Fibroblast of pulmonary artery (primary cell): ENCODE measurements at places on chromosomes 11 and 22.

- DNase-seq, result peak; percentile 32
These were observed 62.6 kb downstream of the TRAF6 start for GRCh38 chr11:36447514-36447913.

DNA sequence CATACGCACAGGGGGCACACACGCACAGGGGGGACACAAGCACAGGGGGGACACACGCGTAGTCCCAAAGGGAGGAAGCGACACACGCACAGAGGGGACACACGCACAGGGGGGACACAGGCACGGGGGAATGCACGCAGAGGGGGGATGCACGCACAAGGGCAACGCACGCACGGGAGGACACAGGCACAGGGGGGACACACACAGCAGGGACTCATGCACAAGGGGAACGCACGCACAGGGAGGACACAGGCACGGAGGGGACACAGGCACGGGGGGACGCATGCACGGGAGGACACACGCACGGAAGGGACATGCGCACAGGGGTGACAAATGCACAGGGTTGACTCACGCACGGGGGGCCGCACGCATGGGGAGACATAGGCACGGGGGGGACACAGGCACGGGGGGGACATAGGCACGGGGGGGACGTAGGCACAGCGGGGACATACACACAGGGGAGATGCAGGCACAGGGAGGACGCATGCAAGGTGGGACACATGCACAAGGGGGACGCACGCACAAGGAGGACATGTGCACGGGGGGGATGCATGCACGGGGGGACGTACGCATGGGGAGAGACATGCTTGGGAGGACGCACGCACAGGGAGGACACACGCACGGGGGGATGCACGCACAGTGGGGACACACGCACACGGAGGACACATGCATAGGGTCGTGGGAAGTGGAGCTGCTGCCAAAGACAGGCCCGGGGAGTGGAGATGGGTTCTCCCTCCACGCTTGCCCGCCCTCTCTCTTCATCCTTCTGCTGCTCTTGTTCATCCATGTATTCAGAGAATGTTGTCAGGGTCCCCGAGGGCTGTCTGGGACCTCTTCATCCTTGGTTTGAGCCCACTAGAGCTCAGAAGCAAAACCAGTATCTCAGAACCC lies 41.2 kb downstream of the WNT11 start:
- no peak for DNase-seq

DNA sequence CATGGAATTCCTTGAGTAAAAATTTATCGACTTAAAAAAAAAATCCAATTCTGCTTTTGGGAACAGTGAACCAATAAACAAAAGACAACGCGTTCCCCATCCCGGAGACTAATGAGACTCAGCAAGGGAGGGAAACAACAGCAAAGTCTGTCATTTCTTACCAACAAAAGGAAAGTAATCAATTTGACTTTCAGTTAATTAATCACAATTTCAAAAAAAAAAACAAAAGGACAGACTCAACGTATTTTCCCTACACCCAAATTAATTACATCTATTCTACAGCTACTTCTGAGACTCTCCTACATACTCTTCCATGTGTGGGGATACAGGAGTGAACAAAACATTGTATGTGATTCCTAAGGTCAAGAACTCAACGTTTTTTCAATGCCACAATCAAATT lies 1.9 kb downstream of the RDX start:
- no peak for DNase-seq

- DNase-seq, result no peak
These were observed 234.4 kb downstream of the GRM5 start for GRCh38 chr11:88831303-88831890.

DNA sequence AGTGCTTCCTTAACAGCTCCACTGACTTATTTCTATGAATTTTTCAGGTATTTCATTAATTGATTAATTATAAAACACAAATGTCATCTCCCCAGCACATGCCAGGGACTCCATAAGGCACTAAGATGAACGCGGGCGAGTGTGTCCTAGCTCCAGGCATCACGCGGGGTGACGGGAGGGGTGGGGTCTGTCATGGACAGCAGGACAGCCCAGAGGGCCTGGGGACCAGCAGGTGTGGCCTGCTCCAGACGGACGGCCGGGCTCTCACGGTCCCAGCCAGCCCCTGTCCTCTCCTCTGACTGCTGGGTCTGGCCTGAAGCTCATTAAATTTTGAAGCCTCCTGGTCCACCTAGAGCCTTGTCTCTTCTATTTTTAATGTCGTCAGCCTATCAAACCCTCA lies 531.1 kb downstream of the BRD1 start:
- DNase-seq, result no peak

GRCh38 chr11:66150140-66150539 lies 80.1 kb downstream of the PACS1 start:
- no peak for DNase-seq

- DNase-seq, result peak; percentile 41
These were observed 537 bp downstream of the EP300 start for GRCh38 chr22:41092847-41093411.

DNA sequence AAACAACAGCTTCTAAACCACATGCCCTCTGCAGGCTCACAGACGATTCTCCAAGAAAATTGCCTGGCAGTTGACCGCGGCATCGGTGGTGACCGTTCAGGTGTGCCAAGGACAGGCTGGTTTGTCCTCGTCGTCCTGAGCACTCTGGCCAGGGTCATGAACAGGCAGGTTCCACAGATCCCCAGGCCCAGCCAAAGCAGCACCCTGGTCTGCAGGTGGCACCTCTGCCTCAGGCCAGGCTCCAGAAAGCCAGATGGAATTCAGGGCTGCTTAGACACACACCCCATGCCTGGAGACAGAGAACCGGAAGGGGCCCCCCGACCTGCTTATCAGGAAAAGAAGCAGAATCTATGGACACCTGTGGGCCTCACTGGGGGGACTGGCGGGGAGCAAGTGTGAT lies 338.7 kb downstream of the BRD1 start:
- no peak for DNase-seq

DNA sequence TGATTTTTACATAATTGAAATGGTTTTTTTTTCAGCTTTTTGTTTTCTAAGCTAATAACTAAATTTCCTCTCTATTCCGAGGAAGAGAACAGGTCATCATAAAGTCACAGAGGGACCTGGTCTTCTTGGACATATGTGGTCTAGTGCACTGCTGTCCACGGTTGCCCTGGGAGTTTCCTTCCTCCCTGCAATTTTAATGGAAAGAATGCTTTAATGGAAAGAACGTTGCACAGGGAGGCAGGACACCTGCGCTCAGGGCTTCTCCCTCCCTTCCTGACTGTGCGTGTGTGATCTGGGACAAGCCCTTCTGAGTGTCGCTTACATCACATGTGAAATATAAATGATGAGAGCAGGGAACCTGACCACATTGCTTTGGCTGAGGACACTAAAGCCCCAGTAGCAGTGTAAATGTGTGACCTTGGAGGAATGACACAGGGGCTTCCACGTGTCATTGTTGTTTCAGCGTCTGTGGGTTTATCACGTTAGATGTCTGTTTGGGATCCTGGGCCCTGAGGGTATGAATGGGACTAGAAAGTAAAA lies 93.2 kb downstream of the AMOTL1 start:
- DNase-seq, result no peak

DNA sequence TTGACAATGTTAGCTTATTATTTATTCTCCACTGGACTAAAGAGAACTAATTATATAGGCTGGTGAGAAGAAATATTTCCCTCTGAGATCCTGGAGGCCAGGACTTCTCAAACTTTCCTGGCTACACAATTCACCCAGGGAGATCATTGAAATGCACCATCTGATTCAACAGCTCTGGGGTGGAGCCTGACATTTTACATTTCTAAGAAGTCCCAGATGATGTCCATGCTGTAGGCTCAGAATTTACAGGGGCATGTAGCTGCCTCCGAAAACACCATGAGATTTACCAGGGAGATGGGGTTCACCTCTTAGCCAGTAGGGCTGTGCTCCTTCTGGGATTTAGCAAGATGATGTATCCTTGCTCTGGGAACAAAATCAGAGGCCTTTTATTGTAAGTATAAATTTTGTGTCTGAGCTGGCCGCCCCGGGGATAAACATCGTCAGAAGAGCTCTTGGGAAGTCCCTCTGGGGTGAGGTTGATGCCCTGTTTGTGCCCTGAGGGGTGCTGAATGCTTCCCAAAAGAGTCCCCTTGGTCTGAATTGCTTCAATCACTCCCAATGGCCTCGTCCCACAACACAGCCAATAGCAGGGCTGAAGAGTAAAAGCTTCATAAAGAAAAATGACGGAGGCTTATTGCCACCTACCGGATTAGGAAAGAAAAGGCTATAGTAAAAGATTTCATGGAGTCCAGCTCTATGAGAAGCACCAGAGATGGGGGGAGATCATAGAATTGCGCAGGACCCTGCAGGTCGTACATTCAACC lies 33.4 kb upstream of the API5 start:
- DNase-seq, result peak; percentile 52

DNA sequence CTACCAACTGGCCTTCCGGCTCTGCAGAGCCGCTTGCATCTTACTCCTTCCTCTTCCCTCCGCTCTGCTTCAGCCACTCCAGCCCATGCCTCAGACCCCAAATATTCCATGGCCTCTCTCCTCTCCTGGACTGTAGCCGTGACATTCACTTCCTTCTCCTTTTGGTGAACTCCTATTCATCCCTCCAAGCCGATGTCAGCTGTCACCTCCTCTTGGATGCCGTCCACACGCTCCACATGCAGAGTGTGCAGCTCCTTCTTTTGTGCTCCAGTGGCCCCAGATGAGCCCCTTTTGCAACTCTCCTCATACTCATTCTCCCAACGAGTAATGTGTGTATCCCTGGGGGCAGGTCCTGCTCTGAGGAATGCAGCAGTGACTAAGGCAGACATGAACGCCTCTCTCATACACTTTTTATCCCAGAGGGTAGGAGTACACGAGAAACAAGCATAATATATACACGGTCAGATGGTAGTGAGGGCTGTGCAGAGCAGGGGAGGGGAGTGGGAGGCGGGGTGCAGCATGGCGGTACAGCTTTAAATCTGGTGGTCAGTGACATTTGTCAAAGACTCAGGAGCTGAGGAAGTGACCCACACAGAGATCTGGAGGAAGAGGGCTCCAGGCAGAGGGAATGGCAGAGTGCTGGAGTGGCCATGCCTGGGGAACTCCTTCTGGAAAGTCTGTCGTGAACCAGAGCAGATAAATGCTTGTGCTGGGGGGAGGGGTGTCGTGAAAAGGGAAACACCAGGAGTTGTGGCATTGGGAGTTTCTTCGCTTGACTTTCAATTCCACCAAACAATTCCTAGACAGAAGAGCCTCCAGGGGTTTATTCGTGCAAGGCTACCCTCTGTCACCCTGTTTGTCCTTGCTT lies 83.8 kb upstream of the ATXN10 start:
- DNase-seq, result no peak

GRCh38 chr11:124954590-124954955 lies 571 bp downstream of the CCDC15 start:
- no peak for DNase-seq

- DNase-seq, result no peak
These were observed 224.2 kb downstream of the CEP164 start for GRCh38 chr11:117551761-117552343.

DNA sequence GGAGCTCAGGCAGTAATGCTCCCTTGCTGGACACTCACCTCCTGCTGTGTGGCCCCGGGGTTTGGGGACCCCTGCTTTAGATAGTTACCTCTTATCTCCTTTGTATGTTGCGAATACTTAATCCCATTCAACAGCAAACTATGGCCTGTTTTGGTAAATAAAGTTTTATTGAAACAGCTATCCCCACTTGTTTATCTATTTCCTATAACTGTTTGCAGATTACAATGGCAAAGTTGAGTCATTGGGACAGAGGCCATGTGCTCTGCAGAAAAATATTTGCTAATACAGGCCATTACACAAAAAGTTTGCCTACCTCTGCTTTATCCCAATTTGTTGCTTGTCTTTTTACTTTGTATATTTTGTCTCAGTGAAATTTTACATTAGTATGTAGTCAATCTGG lies 68.4 kb downstream of the CACNA1I start:
- no peak for DNase-seq

- no peak for DNase-seq
These were observed 2.4 kb downstream of the FOXR1 start for GRCh38 chr11:118973985-118974384.

DNA sequence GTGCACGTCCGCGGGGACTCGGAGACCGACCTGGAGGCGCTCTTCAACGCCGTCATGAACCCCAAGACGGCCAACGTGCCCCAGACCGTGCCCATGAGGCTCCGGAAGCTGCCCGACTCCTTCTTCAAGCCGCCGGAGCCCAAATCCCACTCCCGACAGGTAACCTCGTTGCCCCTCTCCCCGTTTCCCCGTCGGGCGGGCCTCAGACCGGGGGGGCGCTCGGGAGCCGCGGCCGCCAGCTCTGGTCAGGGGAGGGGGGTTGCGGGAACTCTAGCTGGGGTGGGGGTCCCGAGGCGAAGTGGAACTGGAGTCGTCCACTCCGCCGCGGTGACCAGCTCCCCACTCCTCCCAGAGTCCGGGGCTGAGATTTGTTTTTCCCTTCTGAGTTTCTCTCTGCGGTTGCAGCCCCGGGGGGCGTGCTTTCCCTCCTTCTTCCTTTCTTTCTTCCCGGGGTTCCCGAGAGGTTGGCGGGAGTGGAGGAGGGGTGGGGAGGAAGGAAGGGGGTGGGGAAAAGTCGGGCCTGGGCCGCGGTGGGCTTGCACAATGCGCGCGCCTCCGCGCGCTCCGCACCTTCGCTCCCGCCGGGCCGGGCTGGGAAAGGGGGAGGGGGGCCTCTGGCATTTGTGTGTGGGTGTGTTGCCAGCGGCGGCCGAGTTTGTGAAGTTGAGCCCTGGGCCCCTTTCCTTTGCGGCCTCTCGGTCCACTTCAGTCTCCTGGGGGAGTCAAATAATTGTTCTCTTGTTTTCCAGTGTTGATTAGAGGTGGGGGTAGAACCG lies 952 bp downstream of the YAP1 start:
- DNase-seq, result peak; percentile 92

DNA sequence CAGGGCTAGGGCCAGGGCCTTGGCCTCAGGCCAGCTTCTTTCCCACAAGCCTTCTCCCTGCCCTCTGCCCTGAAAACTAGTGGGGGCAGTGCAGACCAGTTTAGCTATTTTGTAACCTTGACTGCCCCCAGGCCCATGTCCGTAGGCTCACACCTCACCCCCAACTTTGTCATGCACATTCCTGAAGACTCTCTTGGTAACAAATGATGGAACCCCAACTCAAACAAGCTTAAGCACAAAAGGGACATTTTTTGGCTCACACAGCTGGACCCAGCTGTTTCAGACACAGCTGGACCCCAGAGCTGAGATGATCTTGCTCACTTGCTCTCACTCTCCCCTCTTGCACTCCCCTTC lies 46.6 kb downstream of the KCNQ1OT1 start:
- no peak for DNase-seq

DNA sequence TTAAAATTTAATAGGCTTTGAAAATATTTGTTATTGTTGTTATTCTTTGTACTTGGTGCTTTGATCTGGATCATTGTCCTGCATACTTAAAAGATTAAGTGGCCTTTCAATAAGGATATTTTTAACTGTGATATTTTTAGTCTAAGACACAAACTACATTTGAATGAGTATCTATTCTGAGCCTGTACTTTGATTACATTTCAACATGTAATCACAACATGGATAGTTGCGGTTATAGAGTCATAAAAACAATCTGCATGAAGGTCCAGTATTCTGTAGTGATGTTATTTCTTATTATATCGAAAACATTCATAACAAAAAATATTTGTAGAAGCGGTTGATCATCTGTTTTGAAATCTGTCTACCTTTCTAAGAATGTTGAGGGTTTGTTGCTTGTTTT lies 58.6 kb downstream of the HIPK3 start:
- DNase-seq, result no peak

GRCh38 chr11:33211580-33211979 lies 45.6 kb upstream of the HIPK3 start:
- peak; percentile 74 for DNase-seq
